Stimulated activated CD8-positive, alpha-beta memory T cell treated with anti-CD3 and anti-CD28 coated beads, Interleukin-4, amount 100 ng/mL, for 4 hours (primary cell): ENCODE measurements at places on chromosomes 7 and 10.

DNA sequence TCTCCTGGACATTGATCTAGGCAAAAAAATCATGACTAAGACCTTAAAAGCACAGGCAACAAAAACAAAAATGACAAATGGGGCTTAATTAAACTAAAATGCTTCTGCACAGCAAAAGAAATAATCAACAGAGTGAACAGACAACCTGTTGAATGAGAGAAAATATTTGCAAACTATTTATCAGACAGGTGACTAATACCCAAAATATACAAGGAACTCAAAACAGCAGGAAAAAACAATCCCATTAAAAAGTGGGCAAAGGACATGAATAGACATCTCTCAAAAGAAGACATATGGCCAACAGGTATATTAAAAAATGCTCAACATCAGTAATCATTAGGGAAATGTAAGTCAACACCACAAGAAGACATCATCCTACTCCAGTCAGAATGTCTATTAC, 166.8 kb downstream of the MTERF1 start:
- no peak for DNase-seq

- no peak for DNase-seq
These were observed 68.8 kb upstream of the MTPN start for GRCh38 chr7:136045992-136046391.

DNA sequence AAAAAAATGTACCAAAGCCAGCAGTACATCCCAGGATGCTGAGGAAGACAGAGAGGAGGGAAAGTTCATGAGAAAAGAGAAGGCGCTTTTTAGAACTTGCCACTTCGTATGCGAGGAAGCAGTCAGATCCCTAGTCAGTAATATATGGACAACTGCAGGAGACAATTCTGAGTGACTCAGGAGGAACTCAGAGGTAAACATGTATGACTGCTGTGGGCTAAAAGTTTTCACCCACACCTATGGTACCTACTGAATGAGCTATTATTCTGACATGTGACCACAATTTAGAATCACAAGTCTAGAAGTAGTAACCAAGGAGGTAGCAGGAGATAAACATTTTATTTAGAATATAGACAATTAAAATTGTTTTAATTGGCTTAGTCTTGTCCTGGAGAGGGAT, 126.5 kb downstream of the ICA1 start:
- no peak for DNase-seq

GRCh38 chr10:53025172-53025711, 252.7 kb upstream of the MBL2 start:
- DNase-seq = no peak

GRCh38 chr7:50367570-50367969, 63.1 kb downstream of the IKZF1 start:
- no peak for DNase-seq

- DNase-seq = no peak
These were observed 62.5 kb upstream of the ATRNL1 start for GRCh38 chr10:115030483-115031200.

- DNase-seq = no peak
These were observed at the start of gene HYAL4 for GRCh38 chr7:123844712-123845219. Gene HYAL4, plus strand, starts transcription at chr7:123845169. Its CDS starts 23,105 bp downstream, at chr7:123868274.

DNA sequence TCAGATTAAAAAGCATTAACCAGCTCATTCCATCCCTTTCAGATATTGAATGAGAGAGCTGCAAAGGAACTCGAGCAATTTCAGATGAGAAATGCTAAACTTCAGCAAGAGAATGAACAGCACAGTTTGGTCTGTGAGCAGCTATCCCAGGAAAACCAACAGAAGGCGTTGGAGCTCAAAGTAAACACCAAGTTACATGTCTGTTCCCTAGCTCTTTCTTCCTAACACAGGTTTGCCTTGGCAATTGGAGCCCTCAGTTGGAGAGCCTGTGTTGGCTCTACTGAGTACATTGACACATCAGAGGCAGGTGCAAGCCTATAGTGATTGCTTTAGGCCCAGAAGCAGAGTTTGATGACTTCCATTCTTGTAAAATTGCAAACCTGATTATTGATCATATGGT, 14.7 kb downstream of the CFAP58 start:
- DNase-seq = no peak

GRCh38 chr10:46544989-46545791, 11.3 kb downstream of the GPRIN2 start:
- DNase-seq = no peak

DNA sequence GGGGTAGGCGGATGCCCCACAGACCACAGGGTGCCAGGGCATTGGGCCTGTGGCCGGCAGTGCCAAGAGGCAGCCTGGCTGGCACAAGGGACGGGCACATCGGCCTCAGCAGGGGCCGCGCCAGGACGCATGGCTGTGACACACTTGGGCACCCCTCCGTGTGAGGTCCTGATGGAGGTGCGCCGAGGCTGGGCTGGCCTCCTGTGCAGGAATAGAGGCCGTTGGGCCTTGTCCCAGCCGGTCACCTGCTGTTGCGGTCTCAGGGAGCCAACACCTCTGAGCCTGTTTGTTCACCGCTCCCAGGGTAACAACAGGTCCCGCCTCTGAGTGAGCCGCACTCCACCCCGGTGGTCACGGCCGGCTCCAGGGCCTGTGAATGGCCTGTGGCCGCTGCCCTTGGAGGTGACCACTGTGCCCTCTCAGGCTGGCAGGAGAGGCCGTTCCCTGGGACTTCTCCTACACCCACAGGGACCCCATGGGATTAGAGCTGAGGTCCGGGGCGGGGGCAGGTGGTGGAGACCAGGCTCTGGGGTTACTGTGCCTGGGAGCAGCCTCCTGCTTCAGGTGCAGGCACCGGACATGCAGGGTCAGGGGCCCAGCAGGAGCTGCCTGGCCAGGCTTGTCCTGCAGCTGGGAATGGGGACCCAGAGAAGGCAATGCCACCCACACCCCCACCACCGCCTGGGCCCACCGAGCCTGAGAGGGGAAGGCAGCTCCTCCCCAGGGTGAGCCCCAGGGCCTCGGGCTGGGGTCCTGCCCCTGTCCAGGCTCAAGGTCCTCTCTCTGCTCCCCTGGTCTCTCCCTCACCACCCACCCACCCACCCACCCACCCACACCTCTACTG, 12.0 kb downstream of the PWWP2B start:
- DNase-seq = no peak

DNA sequence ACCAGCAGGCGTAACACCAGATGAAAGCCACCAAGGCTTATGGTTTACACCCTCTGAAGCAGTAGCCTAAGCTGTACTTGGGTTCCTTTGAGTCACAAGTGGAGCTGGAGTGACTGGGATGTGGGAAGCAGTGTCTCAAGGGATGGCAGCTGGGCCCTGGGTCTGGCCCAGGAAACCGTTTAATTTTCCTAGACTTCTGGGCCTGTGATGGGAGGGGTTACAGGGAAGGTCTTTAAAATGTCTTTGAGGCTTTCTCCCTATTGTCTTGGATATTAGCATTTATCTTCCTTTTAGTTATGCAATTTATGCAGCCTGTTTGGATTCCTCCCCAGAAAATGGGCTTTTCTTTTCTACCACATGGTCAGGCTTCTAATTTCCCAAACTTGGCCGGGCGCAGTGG, 568.2 kb downstream of the ANKRD7 start:
- DNase-seq = no peak

DNA sequence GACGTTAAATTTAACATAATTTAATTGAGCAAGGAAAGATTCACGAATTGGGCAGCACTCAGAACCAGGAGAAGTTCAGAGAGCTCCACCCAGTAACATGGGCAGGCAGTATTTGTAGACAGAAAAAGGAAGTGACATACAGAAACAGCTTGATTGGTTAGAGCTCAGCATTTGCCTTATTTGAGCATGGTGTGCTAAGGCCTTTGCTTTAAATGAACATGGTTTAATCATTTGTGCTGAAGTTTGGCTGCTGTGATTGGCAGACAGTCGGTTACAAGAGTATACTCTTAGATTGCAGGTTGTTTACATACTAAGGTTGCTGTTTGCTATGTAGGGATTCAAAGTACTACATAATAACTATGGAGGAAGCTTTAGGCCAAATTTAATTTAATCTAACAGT, 199.2 kb downstream of the MALRD1 start:
- no peak for DNase-seq

GRCh38 chr10:77974396-77975074, 48.0 kb upstream of the DLG5 start:
- no peak for DNase-seq

- no peak for DNase-seq
These were observed 904 bp downstream of the R3HCC1L start for GRCh38 chr10:98135222-98135899.

DNA sequence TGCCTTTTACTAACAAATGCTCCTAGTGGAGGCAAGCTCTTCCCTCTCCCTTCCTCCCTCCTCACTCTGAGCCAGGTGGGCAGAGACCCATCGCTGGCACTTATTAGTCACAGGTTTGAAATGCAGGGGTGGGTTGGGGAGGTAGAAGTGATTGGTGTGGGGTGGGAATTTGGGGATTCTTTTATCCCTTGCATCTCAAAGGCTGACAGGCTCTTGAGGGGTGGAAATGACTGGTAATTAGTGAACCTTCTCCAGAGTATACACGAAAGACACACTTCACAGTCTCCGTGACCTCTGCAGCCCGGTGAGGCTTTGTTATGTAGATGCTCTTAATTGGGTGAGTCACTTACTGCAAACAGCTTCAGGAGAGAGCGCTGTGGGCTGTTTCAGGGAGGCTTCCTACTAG, 13.9 kb upstream of the LRMDA start:
- no peak for DNase-seq
